NCI-H524 treated with DMSO at 0.1 percent for 48 hours (cell line): ENCODE measurements at places on chromosomes 2 and 18.

DNA sequence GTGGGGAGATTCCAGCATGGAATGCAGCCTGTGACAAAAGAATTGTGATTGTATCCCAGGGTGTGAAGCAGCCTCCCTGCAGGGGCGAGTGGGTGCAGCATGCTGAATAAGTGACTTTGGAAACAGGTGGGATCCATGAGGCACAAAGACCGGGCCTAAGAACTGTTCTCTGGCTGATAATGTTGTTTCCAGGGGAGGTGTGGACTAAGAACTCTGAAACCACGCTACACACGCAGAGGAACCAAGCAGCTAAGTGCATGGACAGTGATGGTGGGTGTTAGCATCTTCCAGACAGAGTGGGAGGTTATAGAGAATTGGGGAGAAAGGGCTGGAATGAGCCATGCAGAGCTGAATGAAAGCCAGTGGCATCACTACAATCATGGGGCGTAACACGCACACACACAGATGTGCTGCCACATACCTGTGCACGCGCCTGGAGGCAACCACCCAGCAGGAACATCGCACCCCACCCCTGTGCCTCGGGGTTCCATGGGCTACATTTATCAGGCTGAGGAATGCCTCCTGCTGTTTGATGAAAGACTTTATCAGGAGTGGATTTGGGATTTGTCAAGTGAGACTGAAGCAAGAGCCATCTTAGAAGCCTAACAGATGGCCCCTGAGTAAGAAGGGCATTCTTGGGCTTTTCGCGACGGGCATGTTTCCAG, 424.5 kb upstream of the SALL3 start:
- peak; percentile 1 for DNase-seq

DNA sequence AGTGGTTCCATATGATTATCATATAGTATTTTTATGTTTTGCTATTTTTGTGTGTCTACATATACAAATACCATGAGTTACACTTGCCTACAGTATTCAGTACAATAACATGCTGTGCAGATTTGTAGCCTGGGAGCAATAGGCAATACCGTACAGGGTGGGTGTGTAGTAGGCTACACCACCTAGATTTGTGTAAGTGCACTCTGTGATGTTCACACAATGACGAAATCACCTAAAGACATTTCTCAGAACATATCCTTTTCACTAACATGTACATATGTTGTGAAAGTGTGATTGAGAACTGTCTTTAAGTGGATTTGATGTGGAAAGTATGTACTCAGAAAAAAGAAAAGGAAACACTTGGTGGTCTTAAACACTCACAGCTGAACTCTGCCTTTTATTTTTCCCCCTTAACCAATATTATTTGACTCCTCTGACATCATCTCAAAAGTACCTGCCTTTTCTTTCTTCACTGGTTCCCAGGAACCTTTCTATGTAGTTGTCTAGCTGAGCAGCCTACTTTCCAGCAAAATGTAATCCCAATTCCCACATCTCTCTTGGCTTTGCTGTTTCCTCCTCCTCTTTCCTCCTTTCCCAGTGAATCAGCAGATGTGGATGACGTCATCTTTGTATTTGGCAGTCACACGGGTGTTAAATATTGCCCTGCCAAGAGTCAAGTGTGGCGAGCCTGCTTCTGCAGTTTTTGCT, 47.7 kb downstream of the OSBPL6 start:
- peak; percentile 44 for DNase-seq

DNA sequence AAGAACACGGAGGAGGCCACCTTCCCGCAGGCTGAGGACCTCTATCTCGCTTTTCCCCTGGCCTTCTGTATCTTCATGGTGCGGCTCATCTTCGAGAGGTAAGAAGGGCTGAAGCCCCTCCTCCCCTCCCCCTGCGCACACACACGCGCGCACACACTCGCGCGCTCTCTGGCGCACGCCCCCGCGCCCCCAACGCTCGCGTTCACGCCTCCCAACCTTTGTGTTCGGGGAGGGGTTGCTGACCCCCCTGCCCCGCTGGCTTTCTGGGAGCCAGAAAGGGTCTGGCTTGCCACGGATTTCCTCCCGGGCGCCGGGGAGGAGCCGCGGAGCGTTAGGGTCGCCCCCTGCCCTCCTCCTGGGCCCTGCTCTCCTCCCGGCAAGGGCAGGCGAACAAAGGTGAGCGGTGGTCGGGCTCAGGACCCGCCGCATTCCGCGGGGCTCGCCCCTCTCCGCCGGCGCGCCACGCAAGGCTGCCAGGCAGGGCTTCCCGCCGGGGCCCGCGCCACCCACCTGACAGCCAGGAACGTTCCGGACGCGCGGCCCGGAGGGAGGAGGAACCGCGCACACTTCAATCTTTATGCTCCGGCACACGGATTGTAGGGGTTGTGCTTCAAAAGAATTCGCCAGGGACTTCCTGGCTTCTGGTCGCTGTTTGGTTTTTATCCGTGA, 583 bp downstream of the CERS6 start:
- no peak for DNase-seq

DNA sequence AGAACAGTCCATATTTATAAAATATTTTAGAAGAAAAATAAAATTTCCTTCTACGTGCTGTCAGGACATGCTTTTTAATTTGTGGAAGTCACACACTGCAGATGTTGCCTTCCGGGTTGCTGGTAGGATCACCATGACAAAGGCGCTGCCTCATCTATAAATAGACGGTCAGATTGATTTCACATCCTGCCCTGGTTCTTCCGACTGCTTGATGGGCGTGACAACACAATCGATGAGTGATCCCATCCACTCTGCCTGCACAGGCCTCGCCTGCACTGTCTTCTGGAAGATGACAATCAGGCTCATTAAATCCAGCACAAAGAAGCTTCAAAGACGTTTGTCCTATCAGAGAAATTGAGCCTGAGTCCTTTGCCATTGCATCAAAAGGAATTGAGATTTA, 318.9 kb upstream of the TRIB2 start:
- no peak for DNase-seq

DNA sequence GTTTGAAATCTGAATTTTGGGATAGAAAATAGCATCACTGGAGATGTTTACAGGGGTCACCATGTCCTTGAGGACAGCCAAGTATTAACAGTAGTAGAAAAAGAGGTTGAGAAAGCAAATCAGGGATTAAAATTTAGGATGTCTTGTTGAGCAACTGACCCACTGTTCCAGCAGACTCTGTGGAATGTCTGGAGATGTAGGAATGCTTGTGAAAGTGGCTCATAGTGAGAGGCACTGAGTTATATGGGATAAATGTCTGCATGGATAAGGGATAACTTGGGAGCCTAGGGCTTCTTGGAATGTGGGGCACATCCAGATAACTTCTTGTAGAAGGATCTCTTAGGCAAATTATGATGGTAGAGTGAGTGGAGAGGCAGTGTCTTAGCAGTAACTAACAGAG, 495.0 kb downstream of the TMX3 start:
- DNase-seq = no peak

- DNase-seq = no peak
These were observed 9.5 kb upstream of the PARD3B start for GRCh38 chr2:204535764-204536163.

- DNase-seq = no peak
These were observed 16.2 kb upstream of the CXCR4 start for GRCh38 chr2:136134126-136134525.

GRCh38 chr2:42170619-42171395, 1.7 kb downstream of the EML4 start:
- no peak for DNase-seq

DNA sequence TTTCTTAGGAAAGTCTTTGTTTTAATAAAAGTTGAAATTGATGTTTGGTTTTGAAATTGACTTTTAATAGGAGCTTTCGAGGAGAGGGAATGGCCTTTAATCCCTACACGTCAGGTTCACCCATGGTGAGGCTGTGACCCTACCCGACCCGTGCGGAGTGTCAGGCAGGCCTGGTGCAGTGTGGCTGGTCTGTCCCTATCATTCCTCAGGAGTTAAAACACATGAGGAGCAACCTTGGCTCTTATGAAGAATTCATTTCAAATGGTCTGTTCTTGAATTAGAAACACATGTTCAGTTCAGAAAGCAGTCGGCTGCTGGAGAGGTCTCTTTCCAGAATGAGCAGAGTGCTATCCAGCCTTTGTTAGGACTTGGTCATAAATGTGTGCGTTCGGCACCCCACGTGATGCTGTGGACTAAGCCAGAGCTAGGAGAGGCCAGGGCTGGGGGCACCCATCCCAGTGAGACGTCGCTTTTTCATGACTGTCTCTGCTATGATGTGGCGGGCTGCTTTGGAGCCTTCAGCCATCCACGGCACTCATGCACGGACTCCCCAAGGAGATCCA, 54.7 kb downstream of the EMILIN2 start:
- DNase-seq = no peak

- DNase-seq = no peak
These were observed 574.7 kb upstream of the ID2 start for GRCh38 chr2:8107150-8107549.

DNA sequence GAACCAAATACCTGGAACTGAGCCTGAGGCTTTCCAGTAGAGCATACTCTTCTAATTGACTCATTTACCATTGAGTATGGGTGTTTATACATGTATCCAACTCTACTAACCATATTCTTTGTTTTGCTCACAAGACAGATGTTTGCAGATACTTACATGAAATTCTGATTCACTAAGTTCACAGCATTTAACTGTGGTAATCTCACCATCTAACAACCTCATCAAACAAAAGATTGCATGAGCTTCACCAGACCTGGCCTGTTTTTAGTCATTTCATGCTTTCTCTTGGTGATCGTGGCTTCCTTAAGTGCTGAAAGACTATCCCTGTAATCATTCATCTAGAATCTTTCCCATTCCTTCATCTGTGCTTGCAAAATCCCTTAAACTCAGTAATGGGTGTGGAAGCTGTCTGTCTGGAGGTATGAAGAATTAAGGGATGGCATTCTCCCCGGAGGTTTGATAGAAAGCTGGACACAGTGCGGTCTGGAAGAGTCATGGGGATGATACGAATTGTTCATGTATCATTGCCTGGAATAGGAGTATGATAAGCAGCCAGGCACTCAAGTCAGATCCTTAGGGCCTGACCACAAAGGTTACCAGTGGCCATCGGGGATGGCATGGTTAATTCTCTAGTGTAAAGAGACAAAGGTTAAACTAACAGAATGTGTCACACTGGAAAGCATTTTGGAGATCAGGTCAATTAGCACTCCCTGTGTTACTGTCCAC, 42.0 kb upstream of the IL1R1 start:
- DNase-seq = no peak

DNA sequence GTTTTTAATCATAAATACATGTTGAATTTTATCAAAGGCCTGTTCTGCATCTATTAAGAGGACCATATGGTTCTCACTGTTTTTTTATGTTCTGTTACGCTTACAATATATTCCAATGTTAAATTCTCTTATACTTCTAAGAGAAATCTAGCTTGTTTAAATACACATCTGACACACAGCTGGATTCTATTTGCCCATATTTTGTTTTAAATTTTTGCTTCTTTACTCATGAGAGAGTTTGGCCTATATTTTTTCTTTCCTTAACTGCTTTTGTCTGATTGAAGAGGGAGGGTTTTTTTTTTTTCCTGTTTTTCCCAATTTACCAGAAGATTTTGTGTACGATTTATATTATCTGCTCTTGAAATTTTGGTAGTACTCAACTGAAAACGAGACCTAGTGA, 34.9 kb downstream of the RNF144A start:
- DNase-seq = no peak

- no peak for DNase-seq
These were observed 681.2 kb downstream of the EPHA4 start for GRCh38 chr2:220890931-220891330.

DNA sequence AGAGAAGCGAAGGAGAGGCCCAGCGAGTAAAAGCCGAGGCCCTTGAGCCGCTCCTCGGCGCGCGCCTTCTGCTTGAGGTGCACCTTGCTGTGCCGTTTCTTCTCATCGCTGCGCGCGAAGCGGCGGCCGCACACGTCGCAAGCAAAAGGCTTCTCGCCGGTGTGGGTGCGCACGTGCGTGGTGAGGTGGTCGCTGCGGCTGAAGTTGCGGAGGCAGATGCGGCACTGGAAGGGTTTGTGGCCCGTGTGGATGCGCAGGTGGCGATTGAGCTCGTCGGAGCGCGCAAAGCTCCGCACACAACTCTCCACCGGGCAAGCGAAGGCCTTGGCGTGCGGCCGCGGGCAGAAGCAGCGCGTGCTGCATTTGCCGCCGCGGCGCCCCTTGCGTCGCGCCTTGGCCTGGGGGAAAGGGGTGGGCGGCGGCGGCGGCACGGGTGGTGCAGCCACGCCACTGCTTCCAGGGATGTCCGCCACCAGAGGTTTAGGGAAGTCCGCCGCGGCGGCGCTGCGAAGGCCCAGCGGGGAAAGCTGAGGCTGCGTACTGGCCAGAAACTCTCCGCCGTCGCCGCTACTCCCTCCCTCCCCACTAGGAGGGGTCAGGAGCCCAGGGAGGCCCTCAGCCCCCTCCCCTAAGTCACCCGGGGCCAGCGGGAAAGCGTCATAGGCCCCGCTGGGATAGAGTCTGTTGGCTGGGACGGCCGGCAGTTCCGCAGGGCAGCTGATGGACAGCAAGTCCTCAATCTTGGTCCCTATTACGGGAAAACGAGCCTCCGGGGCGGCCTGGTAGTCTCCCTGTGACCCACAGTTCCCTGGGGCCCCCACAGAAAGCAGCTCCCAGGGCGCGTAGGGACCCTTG, 1.7 kb downstream of the EGR4 start:
- no peak for DNase-seq

DNA sequence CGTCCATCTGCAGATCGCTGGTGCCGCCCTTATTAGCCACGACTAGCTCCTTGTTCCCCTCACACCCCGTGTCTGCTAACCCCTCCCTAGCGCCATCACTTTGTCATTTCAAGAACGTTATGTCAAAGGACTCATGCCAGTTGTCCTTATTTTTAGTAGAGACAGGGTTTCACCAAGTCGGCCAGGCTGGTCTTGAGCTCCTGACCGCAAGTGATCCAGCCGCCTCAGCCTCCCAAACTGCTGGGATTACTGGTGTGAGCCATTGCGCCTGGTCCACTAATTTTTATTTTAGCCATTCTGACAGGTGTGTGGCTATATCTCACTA, 138.9 kb upstream of the HDAC4 start:
- DNase-seq = no peak

- no peak for DNase-seq
These were observed 125.9 kb upstream of the NABP1 start for GRCh38 chr2:191552066-191552465.

- DNase-seq = no peak
These were observed 48.1 kb downstream of the ACOXL start for GRCh38 chr2:110780461-110780860.

- DNase-seq = no peak
These were observed 28.3 kb downstream of the MYO7B start for GRCh38 chr2:127563458-127564428.

DNA sequence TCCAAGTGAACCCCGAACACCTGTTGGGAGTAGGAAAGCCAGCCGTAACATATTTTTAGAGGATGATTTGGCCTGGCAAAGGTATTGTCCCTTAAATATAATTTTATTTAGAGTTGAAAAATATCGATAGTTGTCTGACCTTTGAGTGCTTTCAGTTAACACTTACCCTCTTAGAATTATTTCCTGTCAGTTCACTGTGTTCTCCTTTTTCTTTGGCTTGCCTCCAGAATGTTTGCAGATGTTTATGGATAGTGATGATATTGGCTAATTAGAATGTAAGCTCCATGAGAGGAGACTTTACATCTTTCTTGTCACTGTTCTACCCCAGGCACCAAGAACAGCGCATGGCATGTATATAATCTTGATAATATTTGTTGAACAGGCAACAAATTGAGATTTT, 19.8 kb downstream of the PIKFYVE start:
- DNase-seq = no peak
